Activated CD8-positive, alpha-beta memory T cell treated with anti-CD3 and anti-CD28 coated beads, Interleukin-2, amount 10 ng/mL, durations not matched to agents 7 days and 5 days (primary cell): ENCODE measurements at places on chromosomes 13 and 19. TPM values are rescaled to one million over a fixed set of nuclear protein-coding genes. Genes with fewer than 3 reads are reported as not detected.

- DNase-seq: no peak
Measured at GRCh38 chr13:51191743-51192142, 30.5 kb upstream of the FAM124A start.

DNA sequence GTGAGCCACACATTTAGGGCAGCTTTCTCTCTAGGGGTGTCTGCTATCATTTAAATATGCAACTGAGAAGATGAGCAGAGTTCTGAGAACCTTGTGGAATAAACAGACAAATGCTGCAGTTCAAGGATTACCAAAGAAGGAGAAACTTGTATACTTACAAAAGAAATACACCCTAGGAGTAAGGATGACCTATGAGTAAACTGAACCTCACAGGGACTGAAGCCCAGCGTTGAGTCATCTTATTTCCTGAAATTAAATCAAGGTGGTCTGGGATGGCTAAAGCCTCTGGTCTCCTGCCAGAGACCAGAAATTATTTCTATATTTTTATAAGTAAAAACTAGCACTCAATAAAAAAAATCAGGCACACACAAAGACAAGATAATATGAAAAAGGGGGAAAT lies 40.1 kb downstream of the FAM216B start:
- no peak for DNase-seq

DNA sequence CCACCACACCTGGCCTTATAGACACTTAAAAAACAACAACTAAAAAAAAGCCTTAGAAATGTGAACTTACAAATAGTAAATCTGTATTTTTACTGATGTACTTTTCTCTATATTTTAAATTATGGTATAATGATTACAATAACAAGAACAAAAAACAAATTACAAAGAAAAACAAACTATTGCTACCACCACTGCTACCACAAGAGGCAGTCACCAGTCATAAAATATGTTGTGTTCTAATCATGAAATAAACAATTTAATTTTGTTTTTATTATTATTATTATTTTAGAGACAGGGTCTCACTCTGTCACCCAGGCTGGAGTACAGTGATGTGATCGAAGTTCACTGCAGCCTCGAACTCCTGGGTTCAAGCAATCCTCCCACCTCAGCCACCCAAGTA lies 72.2 kb downstream of the DIAPH3 start:
- DNase-seq: no peak

- DNase-seq: no peak
Measured at GRCh38 chr13:49315036-49315565, 67.4 kb downstream of the CDADC1 start.

- DNase-seq: no peak
Measured at GRCh38 chr13:72523593-72523992, 203.8 kb downstream of the MZT1 start.

DNA sequence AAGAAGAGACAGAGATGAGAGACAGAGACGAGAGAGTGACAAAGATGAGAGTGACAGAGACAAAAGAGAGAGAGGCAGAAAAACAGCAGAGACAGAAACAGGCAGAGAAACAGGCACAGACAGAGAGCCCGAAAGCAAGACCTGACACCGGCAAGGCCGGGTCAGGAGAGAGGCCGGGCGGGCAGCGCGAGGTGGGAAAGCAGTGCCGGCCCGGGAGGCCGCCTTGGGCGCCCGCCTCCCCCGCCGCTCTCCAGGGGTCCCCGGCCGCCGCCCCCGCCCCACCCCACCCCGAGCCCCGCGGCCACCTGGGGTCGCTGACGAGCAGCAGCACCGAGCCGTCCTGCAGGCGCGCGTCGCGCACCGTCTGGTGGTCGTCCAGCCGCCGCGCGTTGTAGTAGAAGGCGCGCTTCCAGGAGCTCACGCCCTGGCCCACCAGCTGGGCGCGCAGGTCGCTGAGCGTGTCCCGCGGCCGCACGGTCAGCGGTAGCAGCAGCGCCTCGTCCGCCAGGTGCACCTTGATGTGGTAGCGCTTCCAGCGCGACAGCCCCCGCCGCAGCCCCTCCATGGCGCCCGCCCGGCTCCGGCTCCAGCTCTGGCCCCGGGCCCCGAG lies at the start of gene TINCR:
Gene TINCR (minus strand): TSS at position 594 of the 610 bp plus-strand sequence.
- DNase-seq: no peak

DNA sequence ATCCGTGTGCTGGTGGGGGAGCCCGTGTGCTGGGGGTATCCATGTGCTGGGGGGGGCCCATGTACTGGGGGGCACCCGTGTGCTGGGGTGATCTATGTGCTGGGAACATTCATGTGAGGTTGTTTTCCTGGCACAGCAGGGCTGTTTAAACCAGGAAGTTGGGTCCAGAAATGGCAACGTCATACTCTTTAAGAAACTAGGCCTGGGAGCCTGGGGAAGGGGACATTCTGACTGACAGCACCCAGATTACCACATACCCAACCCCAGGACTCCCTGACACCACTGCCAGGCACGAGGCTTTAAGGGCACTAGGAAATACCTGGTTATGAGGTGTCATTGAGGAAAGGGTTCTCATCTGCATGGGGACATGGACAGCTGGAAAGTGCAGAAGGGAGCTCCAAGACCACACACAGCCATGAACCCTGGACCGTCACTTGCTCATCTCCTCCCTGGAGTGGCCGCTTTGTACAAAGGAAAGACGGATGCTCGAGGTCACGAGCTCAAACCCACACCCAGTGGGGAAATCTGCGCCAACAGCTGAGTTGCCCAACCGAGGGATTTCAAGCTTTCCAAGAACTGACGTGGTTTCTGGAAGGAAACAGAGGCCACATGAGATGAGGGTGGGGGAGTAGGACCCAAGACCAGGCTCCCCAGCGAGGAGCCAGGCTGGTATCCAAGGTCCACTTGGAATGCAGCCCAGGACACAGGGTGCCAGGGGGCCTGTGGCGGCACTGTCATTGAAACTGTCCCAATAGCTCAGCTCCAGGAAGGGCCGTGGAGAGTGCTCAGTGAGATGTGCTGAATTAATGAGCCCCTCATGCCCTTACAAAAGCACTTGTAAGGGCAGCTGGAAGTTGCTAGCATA lies 40.9 kb downstream of the RAB20 start:
- no peak for DNase-seq

- no peak for DNase-seq
Measured at GRCh38 chr13:41681587-41681986, 224.2 kb downstream of the RGCC start.

- no peak for DNase-seq
Measured at GRCh38 chr19:43726736-43727592, 11.1 kb downstream of the IRGC start.

- no peak for DNase-seq
Measured at GRCh38 chr13:79581870-79582315, 100.9 kb downstream of the NDFIP2 start.

DNA sequence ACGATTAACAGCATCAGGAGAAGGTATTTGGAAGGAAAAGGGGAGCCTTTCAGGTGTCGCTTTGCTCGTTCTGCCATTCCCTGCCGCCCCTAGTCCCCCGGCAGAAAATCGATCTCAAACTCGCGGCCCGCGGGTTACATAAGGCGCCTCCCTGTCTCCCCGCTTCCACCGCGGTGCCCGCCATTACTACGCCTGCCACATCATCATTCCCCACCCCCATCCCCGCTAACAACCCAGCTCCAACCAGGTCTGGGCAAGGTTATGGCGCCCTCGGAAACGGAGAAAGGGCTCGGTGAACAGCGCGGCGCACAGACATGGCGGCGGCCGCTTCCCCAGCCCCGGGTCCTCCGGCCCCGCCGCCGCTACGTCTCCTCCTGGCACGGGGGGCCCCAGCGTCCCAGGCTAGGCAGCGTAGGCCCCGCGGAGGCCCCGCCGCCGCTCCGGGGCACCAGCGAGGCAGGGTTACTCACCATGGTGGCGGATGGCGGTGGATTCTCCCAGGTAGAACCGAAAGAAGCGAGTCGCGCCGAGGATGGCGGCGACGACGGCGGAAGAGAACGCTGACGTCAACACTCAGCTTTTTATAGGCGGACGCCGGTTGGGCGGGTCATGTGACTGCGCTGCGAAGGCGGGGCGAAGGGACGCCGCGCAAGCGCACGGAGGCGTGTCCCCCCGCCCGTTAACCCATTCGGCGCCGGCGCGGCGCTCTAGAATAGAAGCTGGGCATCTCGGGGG lies at the start of gene EEF2:
Gene EEF2 (minus strand): TSS at position 556 of the 735 bp plus-strand sequence. CDS start 83 bp downstream, at position 473.
- DNase-seq: peak; percentile 92

GRCh38 chr19:46928951-46929350 lies 68.2 kb downstream of the ARHGAP35 start:
- no peak for DNase-seq

ZNF607 gene
- total RNA-seq: 4.4 TPM

EXOC3L2 gene
- total RNA-seq: not detected

ZNF776 gene
- total RNA-seq: 15.4 TPM

LRRC4B gene
- total RNA-seq: not detected

MBD3L3 gene
- not detected for total RNA-seq

ASPDH gene
- not detected for total RNA-seq
